Tibial artery (tissue), 4 donors: ENCODE measurements at places on chromosomes 13 and 19.

DNA sequence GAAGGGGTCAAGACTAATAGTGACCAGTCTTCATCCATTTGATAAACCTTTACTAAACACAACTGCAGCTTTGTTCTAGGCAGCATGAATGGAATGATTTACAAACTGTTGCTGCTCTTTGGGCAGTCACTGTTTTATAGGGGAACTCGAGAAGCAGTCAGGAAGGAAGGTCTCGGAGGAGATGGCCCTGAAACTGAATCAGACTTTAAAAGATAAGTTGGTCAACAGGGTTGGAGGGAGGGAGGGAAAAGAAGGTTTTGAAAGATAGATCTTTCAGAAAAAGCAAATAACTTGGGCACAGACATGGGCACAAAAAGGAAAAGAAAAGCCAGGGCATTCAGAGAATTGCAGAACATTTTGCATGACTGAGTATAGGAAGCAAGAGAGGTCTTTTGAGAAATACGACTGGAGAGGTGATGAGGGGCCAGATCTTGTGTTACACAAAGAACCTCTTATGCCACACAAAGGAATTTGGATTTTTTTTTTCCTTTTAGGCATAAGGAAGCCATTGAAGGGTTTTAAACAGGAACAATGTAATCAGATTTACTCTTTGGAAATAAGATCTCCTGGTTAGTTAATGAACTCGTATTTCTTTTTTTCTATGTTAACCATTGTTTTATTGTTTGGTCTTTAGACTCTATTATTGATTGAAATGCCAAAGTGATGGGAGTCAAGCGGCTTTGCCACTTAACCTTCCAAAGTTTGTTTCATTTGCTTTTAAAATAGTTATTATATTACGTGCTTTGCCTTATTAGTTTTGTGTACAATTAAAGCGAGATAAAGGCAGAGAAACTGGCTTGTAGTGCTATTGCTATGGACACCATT lies 37.5 kb upstream of the SACS start:
- DNase-seq = no peak

DNA sequence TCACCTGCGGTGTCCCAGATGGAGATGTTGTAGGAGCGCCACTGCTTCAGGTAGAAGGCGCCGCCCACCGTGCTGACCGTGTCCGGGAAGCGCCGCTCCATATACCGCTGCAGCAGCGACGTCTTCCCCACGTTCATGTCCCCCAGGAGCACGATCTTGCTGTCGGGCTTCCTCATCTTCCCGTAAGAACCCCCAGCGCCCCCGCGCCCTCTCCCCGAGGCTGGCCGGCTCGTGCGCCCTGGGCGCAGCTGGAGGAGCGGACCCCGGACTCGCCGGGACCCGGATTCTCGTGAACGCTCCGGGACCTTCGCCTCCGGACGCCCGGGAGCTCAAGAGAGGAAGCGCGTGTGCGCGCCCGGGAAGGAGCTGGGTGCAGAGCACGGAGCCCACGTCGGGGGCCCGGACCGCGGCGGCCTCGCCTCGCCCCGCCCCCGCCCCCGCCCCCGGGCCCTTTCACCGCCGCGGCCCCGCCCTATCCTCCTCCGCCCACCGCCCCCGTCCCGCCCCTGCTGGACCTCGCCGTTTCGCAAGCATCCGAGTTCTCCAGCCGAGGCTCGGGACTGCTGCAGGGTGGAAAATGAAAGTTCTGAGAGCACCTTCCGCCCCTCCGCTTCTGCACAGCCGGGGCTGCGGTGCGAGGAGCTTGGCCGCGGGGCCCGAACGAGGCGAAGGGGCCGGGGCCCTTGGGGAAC lies at the start of gene RAB20:
Gene RAB20 (minus strand): TSS at position 379 of the 692 bp plus-strand sequence. CDS start 203 bp downstream, at position 176.
- DNase-seq = peak; percentile 94

- DNase-seq = no peak
Observed at GRCh38 chr13:57724486-57725272, 93.1 kb downstream of the PCDH17 start.

DNA sequence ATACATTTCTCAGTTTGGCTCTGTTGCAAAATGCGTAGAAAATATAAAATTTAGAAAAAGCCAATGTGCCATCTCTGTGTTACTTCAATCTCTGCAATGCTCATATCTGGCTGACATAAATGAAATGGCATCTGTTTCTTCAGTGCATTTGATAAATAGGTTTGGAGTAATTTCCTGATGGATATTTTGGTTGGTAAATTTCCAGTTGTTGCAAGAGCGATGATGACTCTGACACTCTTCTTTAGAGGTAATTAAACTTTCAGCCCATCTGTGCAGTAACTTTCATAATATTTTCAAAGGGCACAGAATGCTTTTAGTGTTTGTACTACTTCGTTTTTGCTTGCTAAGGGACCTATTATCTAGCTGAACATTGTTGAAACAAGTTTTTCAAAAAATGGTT lies 1286.4 kb downstream of the PCDH9 start:
- no peak for DNase-seq

GRCh38 chr13:71875823-71876222 lies 8.8 kb upstream of the DACH1 start:
- no peak for DNase-seq

DNA sequence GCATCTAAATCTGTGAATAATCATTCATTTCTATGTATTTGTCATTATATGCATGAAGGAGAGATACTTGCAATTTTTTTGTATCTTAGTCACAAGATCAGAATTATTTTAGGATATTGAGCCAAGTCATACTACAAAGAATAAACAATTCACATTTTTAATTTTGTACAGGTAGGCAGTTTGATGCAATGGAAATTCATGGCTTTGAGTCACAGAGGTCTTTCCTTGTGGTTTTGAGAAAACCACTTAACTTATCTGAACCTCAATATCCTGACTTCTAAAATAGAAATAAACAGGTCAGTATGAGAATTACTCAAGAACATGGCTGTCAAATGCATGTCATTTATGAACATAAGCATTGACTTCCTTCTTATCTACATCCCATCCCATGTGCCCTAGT lies 221.4 kb upstream of the SLC10A2 start:
- no peak for DNase-seq

DNA sequence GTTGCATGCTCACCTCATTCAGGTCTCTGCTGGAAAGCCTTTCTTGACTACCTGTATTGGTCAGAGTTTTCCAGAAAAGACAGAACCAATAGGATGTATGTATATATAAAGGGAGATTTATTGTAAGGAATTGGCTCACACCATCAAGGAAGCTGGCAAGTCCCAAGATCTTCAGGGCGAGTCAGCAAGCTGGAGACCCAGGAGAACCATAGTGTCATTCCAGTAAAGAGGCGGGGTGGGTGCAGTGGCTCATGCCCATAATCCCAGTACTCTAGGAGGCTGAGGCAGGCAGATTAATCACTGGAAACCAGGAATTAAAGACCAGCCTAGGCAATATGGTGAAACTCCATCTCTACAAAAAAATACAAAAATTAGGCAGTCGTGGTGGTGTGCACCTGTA lies 30.4 kb upstream of the FARP1 start:
- no peak for DNase-seq

- DNase-seq = no peak
Observed at GRCh38 chr13:20340136-20340758, 108.1 kb upstream of the GJB6 start.

DNA sequence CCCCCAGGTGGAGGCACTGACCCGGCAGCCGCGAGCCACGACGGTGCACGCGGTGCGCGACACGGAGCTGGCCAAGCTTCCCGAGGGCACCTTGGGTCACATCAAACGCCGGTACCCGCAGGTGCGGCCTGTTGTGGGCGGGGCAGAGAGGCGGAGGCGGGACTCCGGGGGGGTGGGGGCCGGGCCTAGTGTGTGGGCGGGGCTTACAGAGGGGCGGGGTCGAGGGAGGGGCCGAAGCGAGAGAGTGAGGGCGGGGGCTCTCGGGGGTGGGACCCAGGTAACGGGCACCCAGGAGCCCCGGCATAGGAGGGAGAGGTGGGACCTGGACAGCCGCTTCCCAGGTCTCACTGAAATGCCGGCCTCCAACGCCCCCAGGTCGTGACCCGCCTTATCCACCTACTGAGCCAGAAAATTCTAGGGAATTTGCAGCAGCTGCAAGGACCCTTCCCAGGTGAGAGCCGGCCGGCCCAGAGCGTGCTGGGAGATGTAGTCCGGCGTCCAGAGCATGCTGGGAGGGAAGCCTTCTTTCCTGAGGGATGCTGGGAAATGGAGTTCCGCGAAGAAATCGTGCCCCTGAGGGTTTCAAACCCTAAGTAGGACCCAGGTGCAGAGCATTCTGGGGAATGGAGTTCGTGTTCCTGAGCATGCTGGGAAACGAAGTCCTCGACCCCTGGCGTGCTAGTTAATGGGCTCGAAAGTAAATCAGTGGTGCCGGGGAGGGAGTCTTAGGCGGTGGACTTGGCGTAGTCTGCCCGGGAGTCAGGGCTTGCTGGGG lies 15.7 kb downstream of the PNPLA6 start:
- peak; percentile 41 for DNase-seq

DNA sequence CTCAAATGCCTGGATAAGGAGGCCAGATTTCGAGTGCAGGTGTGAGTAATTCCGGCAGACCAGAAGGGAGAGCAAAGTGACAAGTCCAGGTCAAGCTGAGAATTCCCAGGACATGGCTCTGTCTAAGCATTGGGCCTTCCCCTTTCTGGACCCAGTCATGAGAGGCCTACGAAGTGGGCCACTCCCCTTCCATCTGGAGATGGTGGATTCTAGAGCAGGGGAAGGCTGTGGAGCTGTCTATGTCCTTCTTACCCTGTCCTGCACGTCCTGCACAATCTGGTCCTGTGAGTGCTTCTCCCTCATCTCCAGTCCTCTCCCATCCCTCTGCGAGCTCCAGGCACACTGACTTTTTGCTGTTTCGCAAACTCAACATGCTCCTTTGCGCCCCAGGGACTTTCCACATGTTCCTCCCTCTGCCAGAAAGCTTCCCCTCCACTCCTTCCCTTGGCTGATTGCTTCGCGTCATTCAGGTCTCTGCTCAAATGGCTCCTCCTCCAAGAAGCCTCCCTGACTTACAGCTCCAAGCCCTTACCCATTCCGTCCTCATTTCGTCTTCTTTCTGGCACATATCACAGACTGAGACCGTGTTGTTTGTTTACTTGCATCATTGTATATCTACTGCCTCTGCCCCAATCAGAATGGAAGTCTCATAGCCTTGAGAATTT lies 193.2 kb downstream of the URI1 start:
- no peak for DNase-seq

DNA sequence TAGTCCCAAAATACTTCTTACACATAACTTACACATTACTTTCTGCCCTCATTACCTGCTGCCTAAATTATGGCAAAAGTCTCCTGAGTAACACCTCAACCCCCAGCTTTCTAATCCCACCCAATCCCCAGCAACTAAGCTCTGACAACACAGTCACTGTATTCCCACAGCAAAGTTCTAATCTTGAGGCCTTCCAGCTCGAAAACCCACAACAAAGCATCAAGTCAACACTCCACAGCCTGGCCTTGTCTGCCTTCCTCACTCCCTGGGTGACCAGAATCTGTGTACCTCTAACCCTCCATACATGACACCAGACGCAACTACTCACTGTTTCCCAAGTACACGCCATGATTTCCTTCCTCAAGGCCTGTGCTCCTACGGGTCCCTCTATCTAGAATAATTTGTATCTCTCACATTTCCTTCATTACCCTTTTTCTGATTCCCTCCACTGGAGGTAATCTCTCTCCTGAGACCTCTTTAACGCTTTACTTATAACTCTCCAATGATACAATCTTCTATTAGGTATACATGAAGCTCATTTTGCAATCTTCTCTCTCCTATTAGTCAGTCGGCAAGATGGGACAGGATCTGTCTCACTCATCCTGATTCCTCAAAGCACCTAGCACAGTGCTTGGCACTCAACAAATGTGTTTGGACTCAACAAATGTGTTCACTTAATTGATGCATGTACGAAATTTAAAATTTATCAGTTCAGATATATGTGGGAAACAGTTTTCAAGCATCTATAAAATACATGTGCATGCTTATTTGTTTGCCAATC lies 87.6 kb upstream of the DOCK9 start:
- DNase-seq = no peak

DNA sequence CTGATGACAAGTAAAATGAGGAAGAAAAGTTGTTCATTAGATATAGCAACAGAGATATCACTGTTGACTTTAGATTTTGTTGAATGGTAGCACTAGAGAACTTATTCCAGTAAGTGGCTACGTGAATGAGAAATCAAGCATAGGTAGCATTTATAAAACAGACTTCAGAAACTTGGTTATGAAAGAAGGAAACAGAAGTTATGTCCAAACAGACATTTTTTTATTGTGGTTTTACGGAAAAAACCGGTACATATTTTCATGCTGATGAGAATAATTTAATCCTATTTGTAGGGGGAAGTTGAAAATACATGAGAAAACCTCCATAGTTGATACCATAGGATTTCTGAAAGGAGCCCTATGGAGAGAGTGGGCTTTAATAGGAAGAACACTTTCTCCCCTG lies 325.7 kb upstream of the SLC10A2 start:
- DNase-seq = no peak

- DNase-seq = no peak
Observed at GRCh38 chr13:109331898-109332297, 454.5 kb downstream of the IRS2 start.

DNA sequence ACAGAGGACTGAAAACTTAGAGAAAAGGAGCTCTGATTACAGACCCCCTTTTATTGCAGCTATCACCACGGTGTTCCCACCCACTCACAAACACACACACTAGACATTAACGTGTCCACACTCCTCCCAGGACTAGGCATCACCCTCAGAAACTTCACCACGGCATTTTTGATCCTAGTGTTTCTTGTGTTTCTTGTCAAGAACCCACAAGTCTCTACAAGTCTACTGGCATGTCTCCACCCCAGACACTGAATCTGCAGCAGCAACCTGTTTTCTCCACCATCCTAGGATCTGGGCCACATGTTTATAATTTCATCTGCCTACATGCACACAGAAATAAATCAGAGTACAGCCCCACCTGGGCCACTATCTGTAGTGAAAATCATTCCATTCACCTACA lies 4.3 kb downstream of the ZNF486 start:
- DNase-seq = no peak

- no peak for DNase-seq
Observed at GRCh38 chr13:112012016-112012704, 54.8 kb upstream of the SOX1 start.

GRCh38 chr19:54851353-54851752 lies 1.1 kb downstream of the KIR3DL2 start:
- no peak for DNase-seq

- DNase-seq = no peak
Observed at GRCh38 chr13:111905609-111905945, 161.4 kb upstream of the SOX1 start.

- no peak for DNase-seq
Observed at GRCh38 chr19:35710784-35711723, 6.7 kb downstream of the ZBTB32 start.

GRCh38 chr13:94224670-94225069 lies 254.8 kb downstream of the DCT start:
- no peak for DNase-seq
